ENCODE measurements at places on chromosomes 6 and 20.

DNA sequence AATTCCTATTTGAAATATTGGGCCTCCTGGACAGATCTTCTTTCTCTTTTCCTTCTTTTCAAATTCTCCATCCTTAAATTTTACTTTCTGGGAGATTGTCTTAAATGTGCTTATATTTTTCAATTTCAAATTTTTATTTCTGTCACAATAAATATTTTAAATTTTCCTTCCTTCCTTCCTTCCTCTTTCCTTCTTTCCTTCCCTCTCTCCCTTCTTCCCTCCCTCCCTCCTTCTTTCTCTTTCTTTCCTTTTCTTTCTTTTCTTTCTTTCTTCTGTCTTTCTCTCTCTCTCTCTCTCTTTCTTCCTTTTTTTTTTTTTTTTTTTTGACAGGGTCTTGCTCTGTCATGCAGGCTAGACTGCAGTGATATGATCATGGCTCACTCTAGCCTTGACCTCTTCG lies 16.7 kb upstream of the PNRC1 start:
- no peak overlapping the region for H3K27ac ChIP-seq
- no peaks in the 10 kb centered on the region for H3K36me3 ChIP-seq
- DNase-seq = no peak
- H3K4me1 ChIP-seq = no peaks in the 10 kb centered on the region
- H3K4me3 ChIP-seq = no peak overlapping the region

DNA sequence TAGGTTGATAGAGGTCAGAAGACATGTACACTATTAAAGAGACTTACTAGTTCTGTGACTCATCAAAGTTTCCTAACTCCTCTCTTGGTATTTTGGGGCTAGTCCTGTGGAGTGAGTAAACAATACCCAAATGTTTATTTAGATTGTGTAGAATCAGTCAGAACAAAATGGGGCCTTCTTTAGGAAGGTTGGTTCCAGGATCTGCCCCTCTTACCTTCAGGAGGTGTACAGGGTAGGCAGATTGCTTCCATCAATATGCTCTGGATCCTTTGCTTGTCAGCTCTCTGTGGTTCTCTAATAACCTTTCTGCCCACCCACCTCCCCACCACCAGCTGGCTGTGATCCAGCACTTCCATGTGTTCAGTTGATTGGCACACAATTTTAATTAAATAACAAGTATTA lies 107.0 kb downstream of the POPDC3 start:
- H3K36me3 ChIP-seq = no peaks in the 10 kb centered on the region
- DNase-seq = no peak
- no peaks in the 10 kb centered on the region for H3K4me1 ChIP-seq
- H3K27ac ChIP-seq = no peak overlapping the region

- peaks cover 38% of the 10 kb centered on the region for H3K4me1 ChIP-seq
- H3K27ac ChIP-seq = peak overlapping the region; percentile 99
- DNase-seq = no peak
- no peaks in the 10 kb centered on the region for H3K27me3 ChIP-seq
- no peaks in the 10 kb centered on the region for H3K36me3 ChIP-seq
- H3K4me3 ChIP-seq = peak overlapping the region; percentile 95
Observed at GRCh38 chr6:26249707-26249956, 115.4 kb upstream of the BTN3A2 start.

GRCh38 chr6:112535816-112536215 lies 188.7 kb downstream of the RFPL4B start:
- H3K36me3 ChIP-seq = no peaks in the 10 kb centered on the region
- H3K27me3 ChIP-seq = no peaks in the 10 kb centered on the region
- DNase-seq = no peak

GRCh38 chr6:109999740-110000139 lies 21.6 kb downstream of the GPR6 start:
- peaks cover 7% of the 10 kb centered on the region for H3K27me3 ChIP-seq
- H3K4me3 ChIP-seq = no peak overlapping the region
- no peak overlapping the region for H3K27ac ChIP-seq
- no peaks in the 10 kb centered on the region for H3K36me3 ChIP-seq
- H3K4me1 ChIP-seq = no peaks in the 10 kb centered on the region

DNA sequence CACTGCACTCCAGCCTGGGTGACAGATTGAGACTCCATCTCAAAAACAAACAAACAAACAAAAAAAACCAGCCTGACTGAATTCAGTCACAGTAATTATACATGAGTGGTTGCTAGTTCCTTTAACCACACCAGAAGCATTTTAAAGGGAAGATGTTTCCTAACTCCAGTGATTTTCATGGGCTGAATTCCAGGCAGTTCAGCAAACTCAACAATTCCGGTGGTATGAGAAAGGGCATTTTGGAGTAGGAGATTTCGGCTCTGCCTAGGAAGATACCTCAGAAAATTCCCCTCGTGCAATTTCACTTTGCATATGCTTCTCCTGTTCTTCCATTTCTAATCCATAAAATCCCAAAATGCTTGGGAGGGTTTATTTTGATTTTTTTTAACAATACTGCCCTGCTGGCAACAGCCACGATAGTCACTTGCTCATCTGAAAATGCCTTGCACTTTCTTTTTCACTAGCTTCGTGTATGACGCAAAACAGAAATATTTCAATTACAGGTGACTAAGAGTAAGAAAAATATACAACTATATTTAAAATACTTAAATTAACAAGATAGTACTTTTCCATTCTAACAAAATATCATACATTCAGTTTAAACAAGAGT lies 48.3 kb upstream of the IPCEF1 start:
- H3K4me3 ChIP-seq = no peak overlapping the region
- DNase-seq = no peak
- no peaks in the 10 kb centered on the region for H3K36me3 ChIP-seq
- no peaks in the 10 kb centered on the region for H3K4me1 ChIP-seq
